ENCODE measurements at places on chromosomes 16 and 17. TPM values are rescaled to one million over a fixed set of nuclear protein-coding genes. Genes with fewer than 3 reads are reported as not detected.

GUCY2D gene
- not detected for total RNA-seq

YBX2 gene
- total RNA-seq = 2.3 TPM

NUP88 gene
- total RNA-seq = 59.5 TPM

DNA sequence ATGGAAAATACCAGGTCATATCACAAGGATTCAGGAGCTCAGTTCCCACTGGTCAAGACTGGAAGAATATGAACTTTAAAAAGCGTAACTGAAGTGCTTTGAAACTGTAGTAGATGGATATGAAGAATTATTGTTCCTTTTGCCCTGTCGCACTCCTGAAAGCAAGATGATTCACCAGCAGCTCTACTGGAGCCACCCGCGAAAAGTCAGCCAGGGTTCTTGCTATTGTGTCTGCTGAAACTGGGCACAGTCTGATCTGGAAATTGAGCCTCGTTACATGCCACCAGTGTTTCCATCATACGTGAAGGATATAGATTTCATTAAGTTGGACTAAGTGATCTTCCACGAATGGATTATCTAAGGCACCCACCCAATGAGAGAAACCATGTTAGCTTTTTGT, 16.6 kb downstream of the AP2B1 start:
- no peak for DNase-seq

DNA sequence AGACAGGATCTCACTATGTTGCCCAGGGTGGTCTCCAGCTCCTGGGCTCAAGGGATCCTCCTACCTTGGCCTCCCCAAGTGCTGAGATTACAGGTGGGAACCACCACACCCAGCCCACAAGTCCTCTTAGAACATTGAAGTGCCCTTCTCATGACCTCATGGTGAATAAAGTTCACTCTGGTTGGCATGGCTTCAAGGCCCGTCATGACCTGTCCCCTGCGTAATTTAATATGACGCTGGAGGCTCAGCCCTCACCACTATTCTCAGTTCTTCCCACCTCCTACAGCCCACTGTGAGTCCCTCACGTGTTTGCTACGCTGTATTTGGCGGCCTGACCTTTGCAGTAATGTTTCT, 1.9 kb downstream of the ENDOV start:
- no peak for DNase-seq

DNA sequence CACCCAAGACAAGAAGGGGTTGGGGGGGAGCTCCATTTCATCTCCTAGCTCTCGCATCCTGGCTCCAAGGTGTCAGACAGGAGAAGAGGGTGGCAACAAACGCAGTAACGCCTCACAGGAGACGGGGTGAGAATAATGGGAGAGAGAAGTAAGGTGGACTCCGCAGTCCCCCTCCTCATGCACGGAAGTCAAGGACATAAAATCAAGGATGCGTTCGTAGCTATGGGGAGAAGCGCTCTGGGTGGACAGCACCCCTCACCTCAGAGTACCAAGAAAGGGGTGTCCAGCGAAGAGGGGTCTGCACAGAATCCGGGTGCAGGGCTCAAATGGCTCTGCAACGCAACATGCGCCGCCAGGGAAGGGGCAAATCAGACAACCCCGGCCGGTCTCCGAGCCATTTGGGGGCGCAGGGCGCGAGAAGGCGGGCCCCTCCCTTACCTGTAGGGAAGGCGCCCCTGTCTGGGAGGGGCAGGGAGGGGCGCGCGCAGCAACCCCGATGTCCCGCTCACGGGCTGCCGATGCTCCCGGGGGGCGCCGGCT, 555 bp downstream of the HDAC5 start:
- DNase-seq = no peak

All from mesenteric fat pad (tissue), 1 donor.